ENCODE measurements at places on chromosomes 5 and 9.

GRCh38 chr9:22030101-22030598 is 21.0 kb upstream of the CDKN2B start:
- DNase-seq, result peak; percentile 50

GRCh38 chr5:142356349-142356715 is 31.5 kb upstream of the SPRY4 start:
- DNase-seq, result peak; percentile 60

- DNase-seq, result no peak
These were observed 118.0 kb downstream of the PRKACG start for GRCh38 chr9:68895741-68896478.

DNA sequence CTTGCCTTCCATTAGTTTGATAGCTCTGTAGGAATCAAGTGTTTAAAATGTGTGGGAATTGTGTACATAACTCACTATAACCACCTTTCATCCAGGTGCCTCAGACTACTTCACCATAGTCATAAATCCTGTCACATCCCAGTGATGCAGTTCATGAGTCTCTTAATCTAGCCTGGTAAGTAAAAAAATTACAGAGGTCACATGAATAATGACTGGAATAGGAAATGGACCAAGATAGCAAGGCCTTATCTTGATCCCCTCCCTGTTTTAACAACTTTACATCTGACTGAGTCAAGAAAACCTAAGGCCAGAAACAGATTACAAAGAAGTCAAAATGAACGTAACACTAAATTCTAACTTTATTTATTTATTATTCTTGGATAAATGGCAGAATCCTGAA is 1.5 kb upstream of the RNF145 start:
- DNase-seq, result no peak

DNA sequence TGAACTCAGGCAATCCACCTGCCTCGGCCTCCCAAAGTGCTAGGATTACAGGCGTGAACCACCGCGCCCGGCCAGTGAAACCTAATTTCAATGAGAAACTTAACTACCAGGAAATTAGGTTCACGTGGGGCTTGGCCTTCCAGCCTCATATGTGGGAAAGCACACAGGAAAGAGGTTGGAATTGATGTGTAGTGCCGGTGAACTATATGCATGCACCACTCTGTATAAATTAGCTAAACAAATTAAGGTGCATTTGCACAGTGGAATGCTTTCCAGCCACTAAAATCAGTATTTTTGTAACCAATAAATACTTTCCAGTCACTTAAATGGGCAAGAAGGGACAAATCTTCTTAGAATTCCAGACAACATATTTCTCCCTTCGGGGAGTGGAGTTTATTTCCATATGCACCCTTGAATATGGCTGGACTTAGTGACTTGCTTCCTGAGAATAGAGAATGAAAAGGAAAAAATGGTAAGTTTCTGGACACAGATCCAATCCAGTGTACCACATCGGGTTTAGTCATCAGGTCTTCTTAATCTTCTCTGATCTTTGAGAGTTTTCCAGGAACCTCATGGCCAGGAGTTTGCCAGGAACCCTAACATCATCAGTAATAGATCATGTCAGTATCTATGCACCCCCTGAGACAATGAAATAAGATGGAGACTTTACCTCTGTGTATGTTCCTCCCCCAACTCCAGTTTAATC is 24.9 kb downstream of the ATOX1 start:
- DNase-seq, result peak; percentile 60
